ENCODE measurements at places on chromosomes 13 and 19. TPM values are rescaled to one million over a fixed set of nuclear protein-coding genes. Genes with fewer than 3 reads are reported as not detected.

GRCh38 chr13:61756031-61756430, 340.4 kb upstream of the PCDH20 start:
- H3K27ac ChIP-seq = no peak overlapping the region
- H3K4me1 ChIP-seq = no peaks in the 10 kb centered on the region
- H3K27me3 ChIP-seq = no peaks in the 10 kb centered on the region
- H3K36me3 ChIP-seq = peaks cover 11% of the 10 kb centered on the region
- no peak overlapping the region for H3K4me3 ChIP-seq

LYPD5 gene
- 0.50 TPM for total RNA-seq

DNA sequence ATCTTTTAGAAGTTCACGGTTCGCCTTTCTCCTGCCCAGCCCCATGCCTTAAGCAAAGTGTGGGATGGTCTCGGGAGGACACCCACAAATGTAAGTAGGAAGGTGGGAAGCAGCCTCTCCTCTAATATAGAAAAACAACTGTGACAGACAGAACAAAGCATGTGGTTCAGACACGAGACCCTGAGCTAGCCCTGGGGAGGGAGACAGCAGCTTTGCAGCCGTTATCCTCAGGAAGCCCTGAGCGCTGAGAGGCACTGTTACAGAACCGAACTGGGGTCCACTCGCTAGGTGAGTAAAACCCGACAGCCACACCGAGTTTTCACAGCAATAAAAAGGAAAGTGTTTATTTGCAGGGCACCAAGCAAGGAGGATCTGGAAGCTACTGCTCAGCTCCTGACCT, 210.6 kb downstream of the UQCRFS1 start:
- peaks cover 11% of the 10 kb centered on the region for H3K36me3 ChIP-seq
- DNase-seq = no peak
- no peaks in the 10 kb centered on the region for H3K4me1 ChIP-seq
- H3K27me3 ChIP-seq = no peaks in the 10 kb centered on the region

ADAMTSL5 gene
- total RNA-seq = 1.4 TPM

KLF1 gene
- 0.37 TPM for total RNA-seq

ZNF583 gene
- total RNA-seq = 2.2 TPM

GRCh38 chr19:3699741-3700241, 477 bp downstream of the PIP5K1C start:
- no peak overlapping the region for H3K27ac ChIP-seq
- H3K4me3 ChIP-seq = peak overlapping the region; percentile 87
- no peaks in the 10 kb centered on the region for H3K27me3 ChIP-seq
- no peaks in the 10 kb centered on the region for H3K4me1 ChIP-seq
- no peak for DNase-seq
- no peaks in the 10 kb centered on the region for H3K36me3 ChIP-seq

CEACAM3 gene
- total RNA-seq = not detected

ZNF296 gene
- 14.8 TPM for total RNA-seq

DNA sequence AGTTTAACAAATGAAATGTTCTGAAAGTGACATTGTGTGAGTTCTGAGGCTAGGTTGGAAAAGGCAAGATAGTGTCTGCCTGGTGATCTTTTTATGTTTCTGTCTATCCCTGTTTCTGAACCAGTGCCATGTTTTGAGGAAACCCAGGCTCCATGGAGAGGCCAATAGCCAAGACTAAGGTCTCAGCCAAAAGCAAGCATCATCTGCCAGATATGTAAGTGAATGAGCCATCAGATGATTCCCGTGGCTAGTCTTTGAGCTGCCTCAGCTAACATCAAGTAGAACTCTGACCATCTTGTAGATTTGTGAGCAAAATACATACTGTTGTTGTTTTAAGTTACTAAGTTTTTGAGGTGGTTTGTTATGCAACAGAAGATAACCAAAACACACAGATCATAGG, 19.6 kb upstream of the CCNA1 start:
- H3K27me3 ChIP-seq = no peaks in the 10 kb centered on the region
- no peaks in the 10 kb centered on the region for H3K36me3 ChIP-seq
- no peak for DNase-seq
- no peak overlapping the region for H3K27ac ChIP-seq
- no peak overlapping the region for H3K4me3 ChIP-seq

DNA sequence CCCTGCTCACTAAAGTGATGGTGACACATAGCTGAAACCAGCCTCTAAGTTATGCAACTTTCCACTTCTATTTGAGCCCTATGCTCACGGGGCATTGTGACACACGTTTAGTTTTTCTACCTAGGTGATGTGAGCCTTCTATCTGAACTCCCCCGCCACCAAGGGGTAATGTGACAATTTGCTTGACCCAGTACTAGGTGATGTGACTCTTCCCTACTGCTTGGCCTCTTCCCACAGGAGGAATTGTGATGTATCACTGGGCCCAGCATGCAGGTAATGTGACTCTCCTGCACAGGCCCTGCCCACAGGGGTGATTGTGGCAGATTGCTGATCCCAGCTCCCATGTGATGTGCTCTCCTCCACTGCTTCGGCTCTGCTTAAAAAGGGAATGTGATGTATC, 42.7 kb upstream of the ZNF43 start:
- H3K36me3 ChIP-seq = peaks cover 4% of the 10 kb centered on the region
- no peak overlapping the region for H3K27ac ChIP-seq
- no peaks in the 10 kb centered on the region for H3K27me3 ChIP-seq
- no peak overlapping the region for H3K4me3 ChIP-seq
- no peaks in the 10 kb centered on the region for H3K4me1 ChIP-seq

VSTM1 gene
- total RNA-seq = 0.48 TPM

TJP3 gene
- total RNA-seq = 27.9 TPM

DNA sequence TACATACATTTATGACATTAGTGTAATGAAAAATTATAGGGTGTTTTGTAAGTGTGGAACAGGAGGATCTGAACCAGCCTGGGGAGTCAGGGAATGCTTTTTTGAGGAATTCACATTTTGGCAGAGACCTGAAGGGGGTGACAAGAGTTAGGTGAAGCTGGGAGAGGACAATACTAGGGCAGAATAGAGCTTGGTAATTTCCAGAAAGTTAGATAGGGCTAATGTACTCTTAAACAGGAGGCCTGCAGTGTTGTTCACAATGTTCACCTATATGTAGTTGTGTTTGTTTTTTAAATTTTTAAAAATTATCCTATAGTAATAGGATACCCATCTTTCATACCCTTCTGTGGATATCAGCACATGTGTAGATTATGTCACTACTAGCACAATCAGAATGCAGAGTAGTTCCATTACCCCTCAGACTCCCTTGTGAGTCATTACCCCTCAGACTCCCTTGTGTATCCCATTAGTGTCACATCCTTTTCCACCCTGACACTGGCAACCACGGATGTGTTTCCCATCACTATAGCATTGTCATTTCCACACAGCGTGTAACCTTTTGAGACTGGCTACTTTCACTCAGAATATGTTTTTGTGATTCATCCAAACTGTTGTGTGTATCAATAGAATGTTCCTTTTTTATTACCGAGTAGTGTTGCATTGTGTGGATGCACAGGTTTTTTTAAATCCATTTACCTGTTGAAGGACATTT, 43.1 kb downstream of the PCCA start:
- H3K4me1 ChIP-seq = peaks cover 5% of the 10 kb centered on the region
- no peak overlapping the region for H3K4me3 ChIP-seq
- no peak for DNase-seq
- peaks cover 13% of the 10 kb centered on the region for H3K36me3 ChIP-seq
- no peak overlapping the region for H3K27ac ChIP-seq

CDC42EP5 gene
- total RNA-seq = 2.9 TPM

DNA sequence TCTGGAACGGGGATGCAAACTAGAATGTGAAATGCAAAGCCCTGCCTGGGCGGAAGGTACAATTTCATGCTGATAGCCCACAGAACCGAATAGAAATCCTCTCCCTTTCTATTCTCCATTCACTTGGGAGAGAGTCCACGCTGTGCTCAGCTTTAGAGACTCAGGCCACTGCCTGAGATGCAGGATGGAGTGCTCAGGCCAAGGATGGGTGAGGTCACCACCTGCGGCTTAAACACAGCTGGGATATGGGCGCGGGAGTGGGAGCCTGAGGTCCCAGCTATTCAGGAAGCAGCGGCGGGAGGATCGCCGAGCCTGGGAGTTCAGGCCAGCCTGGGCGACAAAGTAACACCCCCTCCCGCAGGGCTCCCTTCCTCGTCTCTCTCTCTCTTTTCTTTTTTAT, 446 bp upstream of the ZNF83 start:
- H3K4me1 ChIP-seq = no peaks in the 10 kb centered on the region
- peak overlapping the region; percentile 91 for H3K4me3 ChIP-seq

ZNF490 gene
- 9.7 TPM for total RNA-seq

DNA sequence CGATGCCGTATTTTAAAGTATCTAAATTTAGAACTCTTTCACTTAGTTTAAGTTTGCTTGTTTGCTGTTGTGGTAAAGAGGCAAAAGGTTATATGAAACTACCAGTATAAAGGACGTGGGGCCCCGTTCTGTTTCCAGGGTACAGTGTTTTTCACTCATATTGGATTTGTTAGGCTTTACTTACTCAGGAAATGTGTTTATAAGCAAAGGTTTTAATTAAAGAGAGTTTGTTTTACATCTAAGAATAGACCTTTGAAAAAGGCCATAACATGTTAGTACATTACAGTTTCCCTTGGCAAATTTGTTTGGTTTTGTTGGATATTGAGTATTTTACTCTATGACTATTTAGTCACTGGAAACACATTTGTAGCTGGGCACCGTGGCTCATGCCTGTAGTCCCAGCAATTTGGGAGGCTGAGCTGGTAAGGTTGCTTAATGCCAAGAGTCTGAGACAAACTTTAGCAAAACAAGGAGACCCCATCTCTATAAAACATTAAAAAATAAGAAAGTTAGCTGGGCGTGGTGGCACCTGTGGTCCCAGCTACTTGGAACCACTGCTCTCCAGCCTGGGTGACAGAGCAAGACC, 7.1 kb downstream of the DGKH start:
- H3K4me1 ChIP-seq = no peaks in the 10 kb centered on the region
- no peak overlapping the region for H3K27ac ChIP-seq
- H3K4me3 ChIP-seq = no peak overlapping the region
- no peaks in the 10 kb centered on the region for H3K36me3 ChIP-seq
- H3K27me3 ChIP-seq = no peaks in the 10 kb centered on the region

DNA sequence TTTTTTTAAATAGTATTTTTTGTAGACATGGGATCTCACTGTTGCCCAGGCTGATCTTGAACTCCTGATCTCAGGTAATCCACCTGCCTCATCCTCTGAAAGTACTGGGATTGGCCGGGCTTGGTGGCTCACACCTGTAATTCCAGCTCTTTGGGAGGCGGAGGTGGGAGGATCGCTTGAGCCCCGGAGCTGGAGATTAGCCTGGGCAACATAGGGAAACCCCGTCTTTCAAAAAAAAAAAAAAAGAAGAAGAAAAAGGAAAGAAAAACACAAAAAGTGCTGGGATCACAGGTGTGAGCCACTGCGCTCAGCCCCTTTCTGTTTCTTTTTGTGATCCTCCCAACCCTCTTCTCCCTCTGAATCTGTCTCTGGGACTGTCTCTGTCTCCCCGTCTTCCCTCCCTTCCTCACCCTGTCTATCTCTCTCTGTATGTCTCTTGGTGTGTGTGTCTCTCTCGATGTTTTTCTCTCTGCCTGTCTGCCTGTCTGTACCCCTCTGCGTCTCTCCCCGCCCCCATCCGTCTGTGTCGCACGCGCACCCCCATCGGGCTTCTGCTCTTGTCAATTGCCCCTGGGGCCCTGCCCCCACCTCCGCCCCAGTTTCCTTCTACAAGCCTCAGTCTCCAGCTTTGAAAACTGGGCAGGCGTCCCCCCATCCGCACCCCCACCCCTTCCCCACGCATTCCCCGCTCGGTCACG, 540 bp upstream of the ZFP36 start:
- H3K4me1 ChIP-seq = peaks cover 5% of the 10 kb centered on the region
- peaks cover 11% of the 10 kb centered on the region for H3K36me3 ChIP-seq
- peak; percentile 80 for DNase-seq
- no peaks in the 10 kb centered on the region for H3K27me3 ChIP-seq

GRCh38 chr13:64855506-64855905, 2374.6 kb downstream of the PCDH9 start:
- H3K4me1 ChIP-seq = no peaks in the 10 kb centered on the region
- no peak overlapping the region for H3K4me3 ChIP-seq
- DNase-seq = no peak
- no peaks in the 10 kb centered on the region for H3K36me3 ChIP-seq
- H3K27ac ChIP-seq = no peak overlapping the region

SIGLEC5 gene
- not detected for total RNA-seq

MEX3D gene
- 70.4 TPM for total RNA-seq

DNA sequence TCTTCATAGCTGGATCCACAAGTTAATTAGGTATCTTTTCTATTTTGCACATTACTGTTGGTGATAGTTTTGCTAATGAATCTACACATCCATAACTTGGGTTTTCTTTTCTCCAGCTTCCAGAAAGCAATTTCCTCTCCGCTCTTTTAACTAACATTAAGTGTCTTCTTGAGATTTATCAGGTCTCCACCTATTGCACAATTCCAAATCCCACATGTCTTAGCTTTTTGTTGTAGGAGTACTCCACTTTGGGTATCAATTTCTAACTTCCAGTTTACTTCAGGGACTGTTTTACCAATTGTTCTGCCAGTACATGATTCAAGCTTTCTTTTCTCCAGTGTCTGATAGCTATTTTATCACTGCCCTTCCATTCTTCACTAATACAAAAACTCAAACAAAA, 129.6 kb downstream of the OLFM4 start:
- no peak overlapping the region for H3K27ac ChIP-seq
- no peak for DNase-seq
- H3K36me3 ChIP-seq = peaks cover 8% of the 10 kb centered on the region
- H3K4me3 ChIP-seq = no peak overlapping the region

DNA sequence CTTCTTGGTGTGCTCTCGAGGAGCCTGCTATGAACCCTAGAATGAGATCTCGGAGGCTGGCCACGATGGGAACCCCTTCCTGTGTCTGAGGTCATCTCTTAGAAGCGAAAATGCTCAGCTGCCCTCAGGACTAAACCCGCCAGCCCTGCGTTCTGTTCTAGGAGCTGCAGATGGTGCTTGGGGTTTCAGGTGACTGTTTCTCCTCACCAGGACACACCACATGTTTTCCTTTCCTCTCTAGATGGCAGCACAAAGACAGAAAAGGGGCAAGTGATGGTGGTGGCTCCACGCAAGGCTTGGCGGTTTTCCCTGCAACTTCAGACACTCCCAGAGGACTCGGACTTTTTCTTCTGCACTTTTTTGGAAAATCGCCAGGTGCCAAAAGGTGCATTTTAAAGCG, 60.1 kb downstream of the RNASEH2B start:
- no peak overlapping the region for H3K27ac ChIP-seq
- H3K36me3 ChIP-seq = peaks cover 2% of the 10 kb centered on the region
- no peak overlapping the region for H3K4me3 ChIP-seq
